ENCODE measurements at places on chromosomes 2 and 18. TPM values are rescaled to one million over a fixed set of nuclear protein-coding genes. Genes with fewer than 3 reads are reported as not detected.

Gene HOXD3
- 2.9 TPM for total RNA-seq

Gene TLX2
- not detected for total RNA-seq

- no peak overlapping the region for H3K4me3 ChIP-seq
- H3K27me3 ChIP-seq = no peaks in the 10 kb centered on the region
- H3K27ac ChIP-seq = no peak overlapping the region
- no peaks in the 10 kb centered on the region for H3K36me3 ChIP-seq
These were observed 53.2 kb downstream of the PLCL1 start for GRCh38 chr2:197857476-197858107.

GRCh38 chr18:9910071-9910470 is 3.7 kb upstream of the VAPA start:
- H3K27me3 ChIP-seq = no peaks in the 10 kb centered on the region
- no peak overlapping the region for H3K4me3 ChIP-seq
- H3K4me1 ChIP-seq = peaks cover 8% of the 10 kb centered on the region
- no peak for DNase-seq

DNA sequence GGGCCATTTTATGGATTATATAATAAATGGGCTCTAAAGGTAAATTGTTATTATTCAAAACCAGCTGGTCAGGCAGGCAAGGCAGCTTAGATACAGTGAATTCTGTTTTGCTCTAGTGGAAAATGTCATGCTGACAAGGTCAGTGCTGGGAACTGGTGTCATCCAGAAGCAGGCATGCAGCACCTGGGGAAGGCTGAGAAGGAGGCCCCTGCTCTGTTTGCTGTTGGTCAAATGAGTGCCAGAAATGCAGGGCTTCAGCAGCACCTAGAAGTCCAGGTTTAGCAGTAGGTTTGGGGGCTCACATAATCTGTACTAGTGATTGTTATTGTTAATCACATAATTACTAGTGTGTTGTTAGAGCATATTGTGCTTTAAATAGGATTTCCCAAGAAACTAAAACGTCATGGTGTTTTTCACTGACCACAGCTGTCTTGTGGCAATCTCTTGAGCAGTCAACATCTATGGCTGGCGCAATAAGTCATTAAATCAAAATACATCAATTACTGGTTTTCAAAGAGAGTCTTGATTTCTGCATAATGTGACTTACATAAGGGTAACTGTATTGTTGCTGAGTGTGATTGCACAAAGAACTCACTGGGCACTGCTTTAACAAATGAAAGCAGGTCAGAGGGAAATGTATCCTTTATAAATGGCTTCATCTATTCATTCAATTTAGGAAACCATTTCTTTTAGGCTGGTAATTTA is 99.1 kb downstream of the MYO3B start:
- DNase-seq = no peak
- no peak overlapping the region for H3K4me3 ChIP-seq
- H3K4me1 ChIP-seq = no peaks in the 10 kb centered on the region
- H3K36me3 ChIP-seq = no peaks in the 10 kb centered on the region
- no peak overlapping the region for H3K27ac ChIP-seq
- H3K27me3 ChIP-seq = no peaks in the 10 kb centered on the region
